Activated CD8-positive, alpha-beta memory T cell treated with anti-CD3 and anti-CD28 coated beads, Interleukin-2, amount 10 ng/mL, durations not matched to agents 7 days and 5 days (primary cell): ENCODE measurements at places on chromosomes 7 and 10. TPM values are rescaled to one million over a fixed set of nuclear protein-coding genes. Genes with fewer than 3 reads are reported as not detected.

TECPR1 gene
- 45.6 TPM for total RNA-seq

MBL2 gene
- total RNA-seq = not detected

POU6F2 gene
- not detected for total RNA-seq

AP3M1 gene
- total RNA-seq = 50.6 TPM

CDHR1 gene
- 1.6 TPM for total RNA-seq

SEMA3E gene
- not detected for total RNA-seq

ZNF467 gene
- not detected for total RNA-seq

ENTPD1 gene
- 395 TPM for total RNA-seq

EFCAB10 gene
- total RNA-seq = not detected

GIGYF1 gene
- total RNA-seq = 53.4 TPM

SLIT1 gene
- total RNA-seq = 0.59 TPM

GLCCI1 gene
- 37.7 TPM for total RNA-seq

CHN2 gene
- total RNA-seq = 10.1 TPM

ZNF485 gene
- 1.1 TPM for total RNA-seq

GRM8 gene
- total RNA-seq = not detected

ETV1 gene
- total RNA-seq = 1.9 TPM

CALY gene
- total RNA-seq = not detected

CUBN gene
- total RNA-seq = 0.56 TPM

TMEM26 gene
- not detected for total RNA-seq

ADD3 gene
- 206 TPM for total RNA-seq

ANKRD30A gene
- total RNA-seq = not detected

PARP12 gene
- 215 TPM for total RNA-seq

MYPN gene
- not detected for total RNA-seq

FKBP6 gene
- not detected for total RNA-seq

GCK gene
- total RNA-seq = not detected

MARVELD1 gene
- 2.8 TPM for total RNA-seq

PPA1 gene
- total RNA-seq = 192 TPM

ALOX5 gene
- total RNA-seq = 8.9 TPM

SH3PXD2A gene
- 14.5 TPM for total RNA-seq

GNGT1 gene
- total RNA-seq = not detected

GPC2 gene
- total RNA-seq = 6.2 TPM

CFAP43 gene
- total RNA-seq = not detected

LYZL1 gene
- not detected for total RNA-seq

RAMP3 gene
- total RNA-seq = not detected

PPP1R9A gene
- 0.07 TPM for total RNA-seq

PRRT4 gene
- 0.18 TPM for total RNA-seq

RSU1 gene
- 51.6 TPM for total RNA-seq

SPACDR gene
- 3.8 TPM for total RNA-seq

ANKRD2 gene
- total RNA-seq = 0.67 TPM

CCL26 gene
- total RNA-seq = not detected

DOCK4 gene
- 0.64 TPM for total RNA-seq

SCD gene
- total RNA-seq = 134 TPM

RBM20 gene
- 0.07 TPM for total RNA-seq

MDFIC gene
- total RNA-seq = 58.0 TPM

SP8 gene
- total RNA-seq = not detected

CRTAC1 gene
- total RNA-seq = not detected

CXCL12 gene
- not detected for total RNA-seq

DPP6 gene
- not detected for total RNA-seq

NAT16 gene
- total RNA-seq = not detected

BLNK gene
- not detected for total RNA-seq
